Ovary (tissue), 10 donors: ENCODE measurements at places on chromosomes 4 and X. TPM values are rescaled to one million over a fixed set of nuclear protein-coding genes. Genes with fewer than 3 reads are reported as not detected.

Gene GAGE12J
- not detected for total RNA-seq

Gene SNCA
- total RNA-seq: 31.4 TPM

GRCh38 chr4:119124352-119124751 lies 11.3 kb upstream of the MYOZ2 start:
- H3K4me3 ChIP-seq: no peak overlapping the region
- no peaks in the 10 kb centered on the region for H3K4me1 ChIP-seq
- no peak for DNase-seq

DNA sequence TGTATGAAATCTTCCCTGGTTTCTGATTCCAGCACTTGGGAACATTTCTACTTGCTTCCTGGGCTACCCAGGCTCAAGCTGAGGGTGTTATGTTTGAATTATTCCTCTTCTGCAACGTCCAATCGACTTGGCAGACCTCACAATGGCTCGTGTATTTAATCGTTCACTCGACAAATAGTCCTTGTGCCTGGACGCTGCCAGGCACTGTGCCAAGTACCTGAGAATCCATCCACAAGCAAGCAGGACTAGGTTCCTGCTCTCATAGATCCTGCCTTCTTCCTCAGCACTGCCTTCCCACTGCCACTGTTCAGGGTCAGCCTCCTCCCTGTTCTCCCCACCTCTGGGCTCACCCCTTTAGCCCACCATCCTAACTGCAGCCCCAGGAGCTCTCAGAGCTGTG lies 113.3 kb downstream of the EFNB1 start:
- H3K36me3 ChIP-seq: no peaks in the 10 kb centered on the region
- H3K4me1 ChIP-seq: no peaks in the 10 kb centered on the region
- DNase-seq: no peak
- no peak overlapping the region for H3K4me3 ChIP-seq
- no peaks in the 10 kb centered on the region for H3K27me3 ChIP-seq

DNA sequence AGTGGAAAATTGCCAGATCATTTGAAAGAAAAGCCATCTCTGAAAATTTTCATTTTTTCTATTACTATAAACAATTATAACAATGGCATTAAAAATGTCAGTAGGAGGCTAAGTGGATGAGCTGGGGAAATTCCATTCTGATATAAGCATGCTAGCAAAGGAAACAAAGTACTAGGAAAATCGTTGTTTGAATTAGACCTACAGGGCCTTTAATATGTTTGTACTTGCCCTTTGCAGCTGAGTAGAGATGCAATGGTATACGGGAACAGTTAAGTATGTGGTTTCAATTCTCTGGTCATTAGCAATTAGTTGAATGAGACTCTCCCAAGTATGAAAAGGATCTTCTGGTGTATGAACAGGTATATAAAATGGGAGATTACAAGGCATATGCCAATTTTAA lies 452.2 kb downstream of the PCDH11X start:
- no peak overlapping the region for H3K4me3 ChIP-seq
- no peaks in the 10 kb centered on the region for H3K36me3 ChIP-seq
- H3K27ac ChIP-seq: no peak overlapping the region
- no peaks in the 10 kb centered on the region for H3K27me3 ChIP-seq
- DNase-seq: no peak

DNA sequence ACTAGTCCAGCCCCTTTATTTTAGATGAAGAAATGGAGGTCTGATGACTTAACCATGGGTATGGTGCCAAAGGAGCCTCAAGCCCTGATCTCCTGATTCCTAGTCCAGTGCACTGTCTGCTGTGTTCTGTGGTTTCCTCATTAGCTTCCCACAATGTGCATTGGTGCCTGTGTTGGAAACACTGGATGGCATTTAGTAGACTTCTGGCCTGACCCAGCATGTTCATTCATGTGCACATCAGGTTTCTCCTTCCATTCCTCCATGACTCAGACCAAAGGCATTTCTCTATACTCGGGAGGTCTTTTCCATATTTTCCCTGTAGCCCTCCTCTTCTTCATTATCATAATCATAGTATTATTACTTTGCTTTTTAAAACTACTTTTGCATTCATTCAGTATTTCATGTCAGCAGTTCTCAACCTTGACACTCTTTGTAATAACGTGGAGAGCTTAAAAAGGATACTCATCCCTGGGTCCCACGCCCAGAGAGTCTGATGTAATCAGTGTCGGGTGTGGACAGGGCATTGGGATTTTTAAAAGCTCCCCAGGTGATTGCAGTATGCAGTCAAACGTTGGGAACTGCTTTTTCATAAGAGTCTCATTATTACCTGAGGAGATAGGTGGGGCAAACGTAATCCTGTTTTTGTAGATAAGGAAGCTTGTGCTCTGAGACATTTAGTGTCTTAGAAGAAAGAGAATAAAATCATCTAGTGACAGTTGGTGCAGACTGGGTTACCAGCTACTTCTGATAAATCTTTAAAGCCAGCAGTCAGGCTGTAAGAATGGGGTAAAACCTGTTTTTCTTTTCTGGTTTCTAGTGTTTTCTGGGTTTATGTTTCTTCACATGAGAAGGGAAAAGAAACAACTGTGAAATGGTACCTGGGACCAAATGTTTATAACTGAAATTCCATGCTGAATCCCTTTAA lies 40.9 kb upstream of the XK start:
- no peak overlapping the region for H3K27ac ChIP-seq
- no peak for DNase-seq
- H3K36me3 ChIP-seq: no peaks in the 10 kb centered on the region
- no peak overlapping the region for H3K4me3 ChIP-seq
- H3K27me3 ChIP-seq: no peaks in the 10 kb centered on the region

- no peaks in the 10 kb centered on the region for H3K27me3 ChIP-seq
- no peaks in the 10 kb centered on the region for H3K36me3 ChIP-seq
- DNase-seq: no peak
- H3K4me3 ChIP-seq: no peak overlapping the region
Observed at GRCh38 chr4:172601195-172601594, 567.4 kb upstream of the GALNT7 start.

GRCh38 chr4:74692972-74693371 lies 101.4 kb downstream of the BTC start:
- no peaks in the 10 kb centered on the region for H3K36me3 ChIP-seq
- no peak overlapping the region for H3K27ac ChIP-seq
- no peak overlapping the region for H3K4me3 ChIP-seq
- H3K27me3 ChIP-seq: no peaks in the 10 kb centered on the region

DNA sequence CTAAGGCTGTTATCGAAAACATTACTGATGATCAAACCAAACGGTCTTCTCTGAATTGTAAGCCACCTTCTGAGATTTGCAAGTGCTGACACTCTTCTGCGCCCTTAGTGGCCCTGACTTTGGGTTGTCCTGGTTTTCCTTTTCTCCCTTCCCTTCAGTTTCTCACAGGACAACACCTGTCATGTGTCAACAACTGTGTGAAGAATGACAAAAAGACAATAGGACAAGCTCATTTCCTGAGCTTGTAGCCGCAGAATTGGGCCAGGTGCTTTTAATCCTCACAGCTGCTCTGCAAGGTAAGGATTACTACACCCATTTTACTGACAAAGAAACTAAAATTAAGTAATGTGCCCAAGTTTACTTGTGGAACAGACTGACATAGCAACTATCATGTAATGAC lies 44.9 kb upstream of the TXK start:
- no peak overlapping the region for H3K4me3 ChIP-seq
- no peaks in the 10 kb centered on the region for H3K4me1 ChIP-seq
- no peak overlapping the region for H3K27ac ChIP-seq
- no peaks in the 10 kb centered on the region for H3K36me3 ChIP-seq

DNA sequence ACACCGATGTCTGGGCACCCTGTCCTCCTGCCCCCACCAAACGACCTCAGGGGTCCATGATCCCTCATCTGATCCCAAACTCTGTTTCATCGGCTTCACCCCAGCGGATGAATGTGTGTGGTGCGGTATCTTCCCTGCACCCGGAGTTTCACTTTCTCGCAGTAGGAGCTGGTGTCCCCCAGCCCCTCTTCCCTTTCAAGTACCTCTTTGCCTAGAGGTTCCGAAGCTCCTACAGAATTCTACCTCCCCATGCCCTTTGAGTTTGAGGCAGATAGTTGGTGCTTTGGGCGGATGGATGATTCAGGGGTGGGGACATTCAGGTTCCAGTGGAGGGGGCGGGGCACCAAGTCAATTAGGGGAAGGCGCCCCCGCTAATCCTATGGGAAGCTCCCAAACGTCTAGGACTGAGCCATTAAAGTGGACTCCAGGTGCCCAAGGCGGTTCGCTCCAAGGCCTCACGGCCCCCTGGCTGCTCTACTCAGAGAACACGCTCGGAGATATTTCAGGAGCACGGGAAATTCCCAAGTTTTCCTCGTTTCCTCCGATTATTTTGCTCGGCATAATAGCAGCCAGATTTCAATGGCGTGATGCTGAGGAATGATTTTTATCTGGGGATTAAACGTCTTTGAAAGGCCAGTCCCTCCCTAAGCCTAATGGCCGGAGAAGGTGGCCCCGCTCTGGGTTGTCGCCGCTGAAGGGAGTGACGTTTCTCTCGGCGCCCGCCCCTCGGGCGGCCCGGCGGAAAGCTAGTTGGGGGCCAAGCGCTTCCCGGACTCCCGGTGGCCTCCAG lies 1.3 kb downstream of the MSX1 start:
- no peak overlapping the region for H3K27ac ChIP-seq
- H3K27me3 ChIP-seq: no peaks in the 10 kb centered on the region
- no peak for DNase-seq
- H3K36me3 ChIP-seq: no peaks in the 10 kb centered on the region
- peaks cover 6% of the 10 kb centered on the region for H3K4me1 ChIP-seq
